ENCODE measurements at places on chromosomes 11 and 22.

- DNase-seq = no peak
Measured at GRCh38 chr11:10275714-10276113, 18.3 kb downstream of the SBF2 start.

DNA sequence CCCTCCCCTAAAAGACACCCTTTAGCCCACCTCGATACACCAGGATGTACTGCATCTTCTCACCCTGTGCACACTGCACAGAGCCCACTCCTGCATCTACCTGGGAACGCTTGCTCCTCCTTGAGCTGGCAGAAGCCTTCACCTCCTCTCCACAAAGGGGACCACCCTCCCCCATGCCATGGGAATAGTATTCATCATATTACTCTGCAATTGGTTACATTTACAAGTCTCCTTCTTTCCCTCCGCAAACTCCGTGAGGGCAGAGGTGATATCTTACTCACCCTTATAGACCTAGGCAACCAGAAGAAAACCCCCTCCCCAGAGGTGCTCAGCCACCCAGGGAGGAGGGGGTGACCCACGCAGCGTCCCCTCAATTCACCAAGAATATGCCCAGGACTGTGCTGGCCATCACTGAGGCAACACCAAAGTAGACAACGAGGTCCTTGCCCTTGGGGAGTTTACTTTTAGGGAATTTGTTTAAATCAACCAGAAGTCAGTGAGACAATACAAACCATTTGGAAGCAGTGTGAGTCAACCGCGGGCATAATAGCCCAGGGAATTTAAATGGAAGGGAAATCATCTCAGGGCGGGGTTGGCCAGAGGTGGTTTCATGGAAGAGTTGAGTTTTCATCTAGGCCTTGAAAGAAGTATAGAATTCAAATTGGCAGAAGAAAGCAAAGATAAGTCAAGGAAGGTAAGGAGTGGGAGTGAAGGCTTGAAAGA, 214.5 kb downstream of the BARX2 start:
- no peak for DNase-seq

DNA sequence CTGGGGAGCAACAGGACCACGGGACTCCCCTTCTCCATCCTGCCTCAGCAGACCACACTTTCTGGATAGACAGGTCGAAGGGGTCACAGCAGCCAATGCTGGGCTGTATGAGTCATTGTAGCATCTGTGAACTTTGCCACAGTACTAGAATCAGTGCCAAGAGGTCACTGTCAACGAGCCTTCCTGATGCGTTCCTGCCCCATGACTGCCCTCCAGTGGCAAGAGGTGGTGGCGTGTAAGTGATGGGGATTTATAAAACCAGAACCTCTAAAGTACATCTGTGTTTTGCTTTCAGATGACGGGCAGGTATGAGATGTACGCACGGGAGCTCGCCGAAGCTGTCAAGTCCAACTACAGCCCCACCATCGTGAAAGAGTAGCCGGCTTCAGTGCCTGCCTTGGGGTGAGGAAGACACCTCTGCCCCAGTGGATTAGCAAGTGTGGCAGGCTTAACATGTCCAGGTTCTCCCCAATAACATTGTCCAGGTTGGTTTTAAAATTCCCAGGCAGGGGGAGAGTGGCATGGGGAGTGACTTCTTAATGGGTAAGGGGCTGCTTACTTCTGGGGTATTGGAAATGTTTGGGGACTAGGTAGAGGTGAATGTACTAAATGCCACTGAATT, 29.4 kb downstream of the GUCD1 start:
- DNase-seq = no peak

GRCh38 chr22:38925571-38926041, 31.8 kb upstream of the APOBEC3A start:
- DNase-seq = no peak

DNA sequence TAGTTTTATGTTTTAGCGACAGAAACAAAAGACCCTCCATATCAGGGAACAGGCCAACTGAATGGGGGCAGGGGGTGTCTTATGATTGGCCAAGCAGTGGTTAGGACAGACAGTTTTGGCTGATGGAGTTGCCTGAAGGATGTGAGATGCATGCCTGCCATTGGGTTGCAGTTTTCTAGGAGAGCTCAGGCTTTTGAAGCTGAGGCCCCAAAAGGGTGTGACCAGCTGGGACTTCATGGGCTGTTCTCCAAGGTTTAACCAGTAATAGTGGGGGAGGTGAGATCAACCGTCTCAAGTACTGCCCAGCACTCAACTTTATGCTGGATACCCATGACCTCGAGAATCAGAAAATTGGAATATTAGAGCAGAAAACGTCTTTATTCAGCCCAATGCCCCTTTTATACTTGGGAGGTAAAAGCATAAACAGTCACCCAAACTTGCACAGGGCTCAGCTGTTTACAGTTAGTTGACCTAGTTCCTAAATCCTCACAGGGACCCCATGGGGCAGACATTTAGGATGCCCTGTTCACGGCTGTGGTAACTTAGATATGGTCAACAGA, 13.5 kb downstream of the DTX4 start:
- DNase-seq = no peak

DNA sequence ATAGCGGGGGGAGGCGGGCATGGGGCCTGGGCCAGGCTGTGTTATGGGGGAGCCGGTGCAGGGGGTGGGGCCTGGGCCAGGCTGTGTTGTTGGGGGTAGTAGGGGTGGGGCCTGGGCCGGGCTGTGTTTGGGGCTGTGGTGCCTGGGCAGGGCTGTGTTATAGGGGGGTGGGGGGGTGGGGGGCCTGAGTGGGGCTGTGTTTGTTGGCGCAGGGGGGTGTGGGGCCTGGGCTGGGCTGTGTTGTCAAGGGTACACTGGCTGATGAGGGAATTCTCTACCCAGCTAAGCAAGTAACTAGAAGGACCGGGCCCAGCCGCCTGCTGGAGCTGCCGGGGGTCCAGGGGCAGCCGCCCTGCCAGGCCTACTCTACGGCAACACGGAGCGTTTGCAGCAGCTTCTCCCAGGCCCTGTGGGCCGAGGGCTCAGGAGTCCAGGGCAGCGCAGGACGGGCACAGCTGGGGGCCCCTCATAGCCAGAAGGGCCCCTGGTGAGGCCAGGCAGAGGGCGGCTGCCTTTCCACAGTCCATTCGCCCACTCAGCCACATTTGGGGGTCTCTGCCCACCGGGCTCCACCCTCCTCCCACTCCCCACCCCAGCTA, 10.1 kb upstream of the PIM3 start:
- DNase-seq = no peak

GRCh38 chr11:96107143-96107824, 183.4 kb upstream of the MTMR2 start:
- no peak for DNase-seq

DNA sequence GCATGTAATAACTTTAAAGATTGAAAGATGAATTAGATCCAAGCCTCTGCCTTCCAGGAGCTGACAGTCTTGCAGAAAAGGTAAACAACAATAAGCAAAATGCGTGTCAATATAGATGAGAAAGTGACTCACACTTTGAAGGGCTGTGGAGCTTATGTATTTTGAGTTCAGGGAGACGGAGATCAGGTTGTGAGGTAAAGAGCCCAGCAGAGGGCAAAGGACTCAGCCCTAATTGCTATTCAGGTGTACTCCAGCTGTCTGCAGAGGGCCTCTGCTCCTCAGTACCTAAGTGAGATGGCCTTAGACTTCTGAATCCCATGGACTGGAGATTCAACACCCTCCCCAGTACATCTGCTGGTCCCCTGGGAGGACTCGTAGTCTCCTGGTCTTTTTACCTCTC, 22.9 kb upstream of the CTR9 start:
- DNase-seq = no peak

GRCh38 chr22:43457002-43457401, 45.2 kb downstream of the MPPED1 start:
- no peak for DNase-seq

- DNase-seq = peak; percentile 13
Measured at GRCh38 chr11:101914341-101914737, 471 bp upstream of the CEP126 start.

DNA sequence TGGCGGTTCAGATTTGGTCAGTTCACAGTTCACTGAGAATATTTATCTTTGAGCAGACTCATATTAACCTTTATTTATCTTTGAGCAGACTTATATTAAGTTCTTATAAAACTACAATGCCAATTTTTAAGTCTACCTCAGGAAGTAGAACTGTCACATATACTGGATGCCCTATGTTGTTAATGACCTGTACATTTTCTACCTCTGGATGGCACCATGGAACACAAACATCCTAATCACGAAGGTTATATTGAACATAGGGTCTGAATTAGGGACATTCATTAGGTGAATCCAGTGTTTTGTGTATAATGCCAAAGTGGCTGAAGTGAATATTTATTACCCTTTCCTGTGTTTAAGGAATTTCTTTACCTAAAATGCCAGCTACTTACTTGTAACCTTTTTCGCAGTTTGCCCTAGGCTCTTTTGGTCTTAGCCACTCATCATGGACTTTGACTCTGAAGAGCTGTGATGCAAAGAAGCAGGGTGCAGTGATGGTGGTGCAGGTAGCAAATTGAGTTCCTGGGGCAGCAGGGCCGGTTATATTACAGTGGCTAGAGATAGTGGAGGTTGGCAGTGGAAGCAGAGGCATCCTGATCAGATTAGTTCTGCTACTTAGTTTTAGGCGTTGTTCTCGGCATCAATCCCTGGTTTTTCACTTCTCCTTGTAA, 71.8 kb downstream of the STIM1 start:
- no peak for DNase-seq

DNA sequence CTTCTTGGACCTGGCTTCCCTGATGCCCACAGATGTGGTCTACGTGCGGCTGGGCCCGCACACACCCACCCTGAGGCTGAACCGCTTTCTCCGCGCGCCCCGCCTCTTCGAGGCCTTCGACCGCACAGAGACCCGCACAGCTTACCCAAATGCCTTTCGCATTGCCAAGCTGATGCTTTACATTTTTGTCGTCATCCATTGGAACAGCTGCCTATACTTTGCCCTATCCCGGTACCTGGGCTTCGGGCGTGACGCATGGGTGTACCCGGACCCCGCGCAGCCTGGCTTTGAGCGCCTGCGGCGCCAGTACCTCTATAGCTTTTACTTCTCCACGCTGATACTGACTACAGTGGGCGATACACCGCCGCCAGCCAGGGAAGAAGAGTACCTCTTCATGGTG, 1.2 kb downstream of the CNGA4 start:
- DNase-seq = no peak

- DNase-seq = no peak
Measured at GRCh38 chr11:114001416-114001815, 26.5 kb downstream of the HTR3A start.

DNA sequence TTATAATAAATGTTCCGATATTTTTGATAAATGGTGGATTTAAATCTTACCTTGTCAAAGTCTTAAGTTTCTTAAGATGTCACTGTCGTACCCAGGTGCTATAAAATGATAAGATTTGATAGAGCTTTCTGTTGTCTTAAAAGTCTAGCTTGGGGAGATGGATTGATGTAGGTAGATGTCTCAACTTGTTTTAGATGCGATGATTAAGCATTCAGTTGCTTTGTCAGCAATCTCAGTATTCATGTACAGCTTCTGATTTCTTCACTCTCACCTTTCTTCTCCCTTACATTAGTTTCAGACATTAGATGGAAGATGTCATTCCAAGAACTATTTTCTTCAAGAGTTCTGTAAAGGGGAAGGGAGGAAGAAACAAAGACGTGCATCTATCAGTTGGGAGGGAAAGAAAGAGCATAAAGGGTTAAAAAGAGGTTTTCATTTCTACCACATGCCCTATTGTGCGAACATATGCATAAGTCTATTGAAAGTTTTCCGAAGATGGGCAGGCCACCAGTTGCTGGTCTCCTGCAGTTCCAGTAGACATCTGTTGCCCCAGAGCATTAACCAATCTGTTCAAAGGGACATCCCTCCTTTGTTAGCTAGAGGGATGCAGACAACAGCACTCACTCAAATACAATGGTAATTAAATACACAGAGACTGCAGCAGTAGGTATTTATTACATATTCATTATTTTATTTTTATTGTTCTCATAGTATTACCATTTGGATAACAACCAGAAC, 38.4 kb downstream of the ZC3H12C start:
- DNase-seq = no peak

DNA sequence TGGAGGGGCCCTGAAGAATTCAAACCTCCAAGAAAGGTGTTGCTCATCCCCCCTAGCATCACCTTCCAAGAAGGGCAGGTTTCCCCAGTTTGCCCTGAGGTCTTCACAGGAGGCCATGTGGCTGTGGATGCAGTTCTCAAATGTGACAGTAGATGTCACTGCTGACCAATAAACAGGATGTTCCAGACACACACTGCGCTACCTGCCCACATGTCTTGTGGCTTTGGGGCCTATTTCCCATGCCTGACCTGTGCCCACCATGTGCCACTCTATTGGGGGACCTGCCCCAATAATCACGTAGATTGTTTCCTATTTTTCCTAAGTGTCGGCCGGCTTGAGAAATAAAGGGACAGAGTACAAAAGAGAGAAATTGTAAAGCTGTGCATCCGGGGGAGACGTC, 4.5 kb downstream of the GSTT2 start:
- DNase-seq = no peak

DNA sequence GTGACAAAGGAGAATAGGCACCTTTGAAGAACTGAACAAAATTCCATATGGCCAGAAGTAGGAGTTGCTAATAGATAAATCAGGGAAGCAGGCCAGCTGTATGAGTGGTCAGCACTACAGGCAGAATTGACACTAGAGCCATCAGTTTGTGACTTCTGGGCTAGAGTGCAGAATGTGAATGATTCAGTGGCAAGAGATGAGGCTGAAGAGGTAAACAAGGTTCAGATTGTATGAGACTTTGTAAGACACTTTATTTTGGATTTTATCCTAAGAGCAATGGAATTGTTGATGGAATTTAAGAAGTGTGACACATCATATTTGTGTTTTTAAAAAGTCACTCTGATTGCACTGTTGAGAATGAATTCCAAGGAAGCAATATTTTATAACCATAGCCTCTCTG, 12.9 kb downstream of the BIRC3 start:
- no peak for DNase-seq

DNA sequence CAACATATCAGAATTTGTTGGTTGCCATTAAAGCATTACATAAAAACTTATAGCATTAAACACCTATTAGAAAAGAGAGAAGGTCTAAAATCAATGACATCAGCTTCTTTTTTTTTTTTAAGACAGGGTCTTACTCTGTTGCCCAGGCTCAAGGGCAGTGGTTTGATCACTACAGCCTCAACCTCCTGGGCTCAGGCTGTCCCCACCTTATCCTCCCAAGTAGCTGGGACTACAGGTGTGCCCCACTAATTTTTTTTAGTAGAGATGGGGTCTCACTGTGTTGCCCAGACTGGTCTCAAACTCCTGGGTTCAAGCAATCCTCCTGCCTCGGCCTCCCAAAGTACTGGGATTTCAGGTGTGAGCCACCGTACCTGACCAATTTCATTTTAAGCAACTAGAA, 57.9 kb downstream of the ARHGEF12 start:
- DNase-seq = no peak

- DNase-seq = no peak
Measured at GRCh38 chr11:8285796-8286195, 22.1 kb upstream of the LMO1 start.

DNA sequence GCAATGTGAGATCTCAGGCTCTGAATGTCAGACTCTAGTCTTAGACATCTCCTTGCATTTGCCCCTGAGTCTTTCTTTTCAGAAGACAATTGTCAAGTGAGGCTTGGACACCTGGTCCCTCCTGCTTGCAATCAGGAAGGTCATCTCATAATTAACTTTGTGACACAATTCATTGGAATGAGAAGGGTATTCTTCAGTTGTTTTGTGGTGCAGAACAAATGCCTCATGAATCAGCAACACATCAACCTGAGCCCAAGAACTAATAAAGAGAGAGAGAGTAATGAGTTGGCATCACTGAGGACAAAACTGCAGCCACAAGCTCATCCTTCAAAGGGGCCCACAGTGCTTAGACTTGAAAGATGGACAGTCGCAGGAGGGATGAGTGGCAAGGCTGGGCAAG, 375.8 kb downstream of the INSC start:
- no peak for DNase-seq

- no peak for DNase-seq
Measured at GRCh38 chr11:99279266-99279665, 258.5 kb downstream of the CNTN5 start.

All from AG09309 (cell line).